Osteocyte (in vitro differentiated cells): ENCODE measurements at places on chromosomes 13 and 19.

DNA sequence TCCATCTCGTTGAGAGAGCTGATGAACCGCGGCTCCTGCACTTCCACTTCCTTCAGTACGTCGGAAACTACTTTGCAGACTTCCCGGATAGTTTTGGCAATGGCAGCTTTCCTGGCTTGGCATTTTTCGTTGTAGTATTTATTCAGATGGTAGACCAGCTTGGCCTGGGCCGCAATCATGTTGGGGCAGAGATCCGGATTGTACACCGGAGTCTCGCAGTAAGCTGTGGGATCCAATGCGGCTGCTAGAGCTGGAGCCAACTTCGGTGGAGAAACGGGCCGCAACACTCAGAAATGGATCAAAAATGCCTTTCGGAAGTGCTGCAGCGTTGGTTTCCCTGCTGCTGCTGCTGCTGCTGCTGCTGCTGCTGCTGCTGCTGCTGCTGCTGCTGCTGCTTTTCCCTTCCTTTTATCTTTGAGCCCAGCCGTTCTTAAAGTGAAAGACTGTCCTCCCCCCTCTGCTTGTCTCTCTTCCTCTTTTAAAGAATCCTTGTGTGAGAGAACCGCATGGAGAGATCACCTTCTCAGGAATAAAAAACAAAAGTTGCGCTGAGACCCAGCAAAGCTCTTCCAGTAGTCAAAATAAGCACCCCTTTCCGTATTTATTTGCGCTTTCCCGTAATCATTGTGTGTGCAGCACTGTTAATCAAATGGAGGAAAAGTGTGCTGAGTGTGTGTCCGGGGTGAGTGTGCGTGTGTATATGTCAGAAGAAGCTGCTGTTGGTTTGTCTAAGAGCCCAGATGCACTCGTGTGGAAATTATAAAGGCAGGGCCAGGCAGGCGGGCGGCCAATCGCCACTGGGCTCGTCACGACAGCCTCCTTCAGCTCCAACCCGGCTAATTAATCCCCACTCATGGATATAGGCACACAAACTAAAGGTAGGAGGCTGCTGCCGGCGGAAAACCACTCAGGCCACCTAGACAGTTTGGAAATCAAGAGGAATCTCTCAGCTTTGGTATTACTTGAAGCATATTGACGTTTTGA, at the start of gene MAB21L1:
TSS of gene MAB21L1 (minus strand) at position 730 of the 984 bp plus-strand sequence. CDS start at position 179, 551 bp downstream.
- H3K27me3 ChIP-seq: peaks cover 58% of the 10 kb centered on the region
- H3K27ac ChIP-seq: peak within 1 kb of the TSS; percentile 96
- DNase-seq: no peak
- peak within 1 kb of the TSS; percentile 96 for H3K4me3 ChIP-seq
- H3K36me3 ChIP-seq: peaks cover 10% of the 10 kb centered on the region

GRCh38 chr13:101149735-101150384, 266.4 kb downstream of the NALCN start:
- no peaks in the 10 kb centered on the region for H3K36me3 ChIP-seq
- H3K4me3 ChIP-seq: no peak overlapping the region
- H3K27ac ChIP-seq: peak overlapping the region; percentile 73
- H3K4me1 ChIP-seq: peaks cover 72% of the 10 kb centered on the region
- DNase-seq: no peak
- H3K27me3 ChIP-seq: no peaks in the 10 kb centered on the region

DNA sequence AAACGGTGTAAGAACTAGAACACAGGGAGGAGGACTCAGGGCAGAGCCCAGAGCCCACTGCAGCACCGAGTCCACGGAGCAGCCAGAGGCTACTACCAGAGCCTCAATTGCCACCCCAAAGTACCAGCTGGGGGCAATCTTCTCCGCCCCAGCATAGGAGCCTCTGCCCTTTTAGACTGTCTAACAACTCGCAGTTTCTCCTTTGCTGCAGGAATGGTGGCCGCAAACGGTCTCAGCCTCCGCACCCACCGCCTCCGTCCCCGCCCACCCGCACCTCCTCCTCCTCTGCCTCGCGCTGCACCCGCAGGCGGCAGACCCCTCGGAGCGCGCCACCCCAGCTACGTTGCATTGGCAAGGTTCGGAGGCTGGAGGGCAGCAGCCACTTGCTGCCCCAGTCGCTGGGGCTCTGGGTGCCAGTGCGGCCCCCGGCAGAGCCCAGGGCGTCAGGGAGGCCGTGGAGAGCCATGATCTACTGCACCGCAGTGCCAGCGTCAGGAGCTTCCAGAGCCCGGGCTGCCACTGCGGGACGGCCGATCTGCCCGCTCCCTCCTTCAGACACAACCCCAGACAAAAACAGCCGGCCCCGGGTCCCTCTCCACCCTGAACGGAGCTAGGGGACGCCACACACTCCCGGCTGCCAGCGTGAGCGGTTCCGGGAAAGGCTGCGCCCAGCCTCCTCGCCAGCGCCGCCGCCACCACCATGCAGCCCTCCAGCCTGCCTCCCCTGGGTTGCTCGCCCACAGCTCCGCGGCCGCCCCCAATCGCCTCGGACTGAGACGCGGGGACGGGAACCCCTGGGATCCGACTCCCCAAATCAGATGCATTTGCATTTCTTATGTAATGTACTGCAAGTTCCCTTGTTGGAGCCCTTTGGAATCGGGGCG, 1.8 kb downstream of the FGF14 start:
- H3K4me3 ChIP-seq: peak overlapping the region; percentile 48
- H3K27ac ChIP-seq: no peak overlapping the region
- no peak for DNase-seq
- peaks cover 69% of the 10 kb centered on the region for H3K27me3 ChIP-seq
- H3K4me1 ChIP-seq: peaks cover 27% of the 10 kb centered on the region
- H3K36me3 ChIP-seq: no peaks in the 10 kb centered on the region

- H3K27ac ChIP-seq: no peak overlapping the region
- no peak for DNase-seq
- H3K36me3 ChIP-seq: no peaks in the 10 kb centered on the region
- no peaks in the 10 kb centered on the region for H3K27me3 ChIP-seq
Observed at GRCh38 chr13:29817604-29818378, 32.6 kb downstream of the UBL3 start.

- DNase-seq: no peak
- peaks cover 34% of the 10 kb centered on the region for H3K4me1 ChIP-seq
Observed at GRCh38 chr13:23504180-23504579, 66.0 kb upstream of the TNFRSF19 start.

- H3K36me3 ChIP-seq: no peaks in the 10 kb centered on the region
- no peaks in the 10 kb centered on the region for H3K4me1 ChIP-seq
- no peak for DNase-seq
- H3K27ac ChIP-seq: no peak overlapping the region
Observed at GRCh38 chr19:52237197-52237596, 32.2 kb upstream of the ZNF766 start.

DNA sequence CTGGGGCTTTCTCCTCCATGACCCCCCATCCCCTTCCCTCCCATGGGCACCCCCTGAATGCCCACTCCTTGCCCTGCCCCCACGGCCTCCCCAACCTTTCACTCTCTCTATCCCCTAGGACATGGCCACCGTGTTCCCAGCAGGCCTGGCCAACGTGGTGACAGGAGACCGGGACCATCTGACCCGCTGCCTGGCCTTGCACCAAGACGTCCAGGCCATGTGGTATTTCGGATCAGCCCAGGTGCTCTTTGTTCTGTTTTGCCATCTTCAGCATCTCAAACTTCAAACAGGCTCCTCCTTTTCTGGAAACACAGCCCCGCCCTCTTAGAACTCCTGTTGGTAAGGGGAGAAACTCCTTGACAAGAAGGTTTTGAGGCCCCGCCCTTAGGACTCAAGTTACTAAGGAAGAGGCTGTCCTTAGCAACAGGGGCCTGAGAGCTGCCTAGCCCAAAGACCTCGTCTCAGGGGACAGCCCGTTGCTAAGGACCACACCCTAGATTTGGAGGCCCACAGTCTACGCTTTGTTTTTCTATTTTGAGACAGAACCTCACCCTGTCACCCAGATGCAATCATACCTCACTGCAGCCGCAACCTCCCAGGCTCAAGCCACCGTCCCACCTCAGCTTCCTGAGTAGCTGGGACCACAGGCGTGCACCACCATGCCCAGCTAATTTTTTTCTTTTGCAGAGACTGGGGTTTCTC, 5.1 kb upstream of the FLT3LG start:
- DNase-seq: peak; percentile 90
- peak overlapping the region; percentile 98 for H3K27ac ChIP-seq
- H3K4me3 ChIP-seq: peak overlapping the region; percentile 47

DNA sequence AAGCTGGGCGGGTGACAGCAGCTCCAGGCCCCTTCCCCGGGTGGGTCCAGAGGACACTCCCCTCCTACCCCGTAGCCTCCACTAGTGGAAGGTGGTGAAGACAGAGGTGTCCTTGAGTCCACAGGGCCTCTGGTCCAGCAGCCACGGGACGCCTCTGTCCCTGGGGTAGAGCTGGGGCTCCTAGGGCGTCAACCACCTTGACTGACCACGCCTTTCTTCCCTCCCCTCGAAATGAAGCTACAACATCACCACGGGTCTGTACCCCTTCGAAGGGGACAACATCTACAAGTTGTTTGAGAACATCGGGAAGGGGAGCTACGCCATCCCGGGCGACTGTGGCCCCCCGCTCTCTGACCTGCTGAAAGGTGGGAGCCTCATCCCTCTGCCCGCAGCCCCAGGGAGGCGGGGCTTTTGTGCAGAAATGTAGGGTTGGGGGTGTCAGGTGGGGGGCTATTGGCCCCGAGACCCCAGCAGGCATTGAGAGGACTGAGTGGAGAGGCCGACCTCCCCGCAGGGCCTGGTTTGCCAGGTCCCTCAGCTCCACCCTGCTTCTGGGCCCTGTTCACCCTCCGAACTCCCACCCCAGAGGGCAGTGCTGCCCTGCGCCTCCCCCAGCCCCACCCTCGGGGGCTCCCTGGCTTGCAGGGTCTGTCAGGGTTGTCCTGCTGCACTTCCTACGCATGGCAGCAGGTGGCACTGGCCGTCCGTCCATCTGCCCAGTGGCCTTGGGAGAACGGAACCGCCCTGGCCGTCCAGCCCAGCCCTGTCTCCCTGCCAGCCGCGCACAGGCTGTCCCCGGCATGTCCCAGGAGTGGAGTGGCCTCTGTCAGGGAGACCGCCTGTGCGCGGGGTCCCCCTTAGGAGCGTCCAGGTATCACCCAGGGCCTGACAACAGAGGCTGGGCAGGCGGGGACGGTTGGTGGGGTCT, 15.7 kb downstream of the STK11 start:
- H3K36me3 ChIP-seq: peaks cover 2% of the 10 kb centered on the region
- no peaks in the 10 kb centered on the region for H3K27me3 ChIP-seq
- peaks cover 11% of the 10 kb centered on the region for H3K4me1 ChIP-seq
- DNase-seq: no peak
- H3K27ac ChIP-seq: no peak overlapping the region

GRCh38 chr19:49272204-49272603, 52.8 kb downstream of the SLC6A16 start:
- H3K4me3 ChIP-seq: no peak overlapping the region
- H3K4me1 ChIP-seq: no peaks in the 10 kb centered on the region
- peaks cover 2% of the 10 kb centered on the region for H3K36me3 ChIP-seq
- peak; percentile 10 for DNase-seq

DNA sequence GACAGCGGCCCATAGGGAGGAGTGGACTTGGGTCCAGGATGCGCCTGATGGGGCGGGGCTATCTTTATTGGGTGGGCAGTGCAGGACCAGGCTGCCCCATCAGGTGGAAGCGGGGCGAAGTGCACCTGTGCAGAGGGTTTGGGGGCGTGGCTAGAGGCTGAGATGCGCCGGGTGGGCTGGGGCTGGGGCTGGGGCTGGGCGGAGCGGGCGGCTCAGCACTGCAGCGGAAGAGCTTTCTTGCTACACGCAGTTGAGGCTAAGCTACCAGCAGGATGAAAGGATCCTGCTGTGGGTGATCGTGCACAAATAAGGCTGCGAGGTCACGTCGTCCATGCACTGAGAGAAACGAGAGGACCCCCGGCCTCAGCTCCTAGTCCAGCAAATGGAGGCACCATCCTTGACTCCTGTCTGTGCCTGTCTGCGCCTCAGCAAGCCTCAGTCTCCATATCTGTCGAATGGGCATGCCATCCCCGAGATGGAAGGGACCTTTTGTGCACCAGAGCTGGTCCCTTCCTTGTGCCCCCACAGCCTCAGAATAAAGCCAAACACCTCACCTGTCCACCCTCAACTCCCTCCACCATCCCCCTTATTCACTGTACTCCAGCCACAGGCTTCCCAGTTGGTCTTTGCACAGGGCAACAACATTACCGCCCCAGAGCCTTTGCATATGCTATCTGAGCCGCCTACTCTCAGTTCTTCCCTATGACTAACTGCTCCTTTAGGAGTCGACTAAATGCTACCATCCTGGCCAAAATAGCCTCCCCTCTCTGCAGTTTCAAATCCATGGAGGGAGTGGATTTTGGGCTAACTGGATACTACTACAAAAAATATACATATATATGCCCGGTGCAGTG, 21.0 kb upstream of the HOMER3 start:
- no peaks in the 10 kb centered on the region for H3K36me3 ChIP-seq
- H3K4me1 ChIP-seq: peaks cover 1% of the 10 kb centered on the region
- peaks cover 12% of the 10 kb centered on the region for H3K27me3 ChIP-seq
- no peak overlapping the region for H3K27ac ChIP-seq

DNA sequence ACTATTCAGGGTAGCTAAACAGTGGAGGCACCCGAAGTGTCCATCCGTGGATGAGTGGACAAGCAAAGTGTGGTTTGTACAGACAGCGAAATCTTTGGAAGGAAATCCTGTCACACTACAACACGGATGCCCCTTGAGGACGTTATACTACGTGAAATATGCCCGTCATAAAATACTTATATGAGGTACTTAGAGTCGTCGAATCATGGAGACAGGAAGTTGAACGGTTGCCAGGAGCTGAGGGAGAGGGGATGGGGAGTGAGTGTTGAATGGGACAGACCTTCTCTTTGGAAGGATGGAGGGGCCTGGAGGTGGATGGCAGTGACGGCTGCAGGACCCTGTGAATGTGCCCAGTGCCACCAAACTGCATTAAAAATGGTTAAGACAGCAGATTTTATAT, 11.6 kb downstream of the ATP4B start:
- no peak overlapping the region for H3K4me3 ChIP-seq
- H3K4me1 ChIP-seq: peaks cover 27% of the 10 kb centered on the region
- peak overlapping the region; percentile 56 for H3K27ac ChIP-seq
- peaks cover 9% of the 10 kb centered on the region for H3K36me3 ChIP-seq
- no peak for DNase-seq

- no peak overlapping the region for H3K4me3 ChIP-seq
- peaks cover 74% of the 10 kb centered on the region for H3K4me1 ChIP-seq
- no peak for DNase-seq
- H3K27me3 ChIP-seq: no peaks in the 10 kb centered on the region
Observed at GRCh38 chr13:105338006-105338405, 1197.5 kb downstream of the EFNB2 start.

- H3K4me1 ChIP-seq: peaks cover 16% of the 10 kb centered on the region
- H3K27me3 ChIP-seq: no peaks in the 10 kb centered on the region
- no peak overlapping the region for H3K4me3 ChIP-seq
- no peaks in the 10 kb centered on the region for H3K36me3 ChIP-seq
- DNase-seq: peak; percentile 91
- H3K27ac ChIP-seq: no peak overlapping the region
Observed at GRCh38 chr19:2636897-2637683, 65.4 kb downstream of the GNG7 start.

DNA sequence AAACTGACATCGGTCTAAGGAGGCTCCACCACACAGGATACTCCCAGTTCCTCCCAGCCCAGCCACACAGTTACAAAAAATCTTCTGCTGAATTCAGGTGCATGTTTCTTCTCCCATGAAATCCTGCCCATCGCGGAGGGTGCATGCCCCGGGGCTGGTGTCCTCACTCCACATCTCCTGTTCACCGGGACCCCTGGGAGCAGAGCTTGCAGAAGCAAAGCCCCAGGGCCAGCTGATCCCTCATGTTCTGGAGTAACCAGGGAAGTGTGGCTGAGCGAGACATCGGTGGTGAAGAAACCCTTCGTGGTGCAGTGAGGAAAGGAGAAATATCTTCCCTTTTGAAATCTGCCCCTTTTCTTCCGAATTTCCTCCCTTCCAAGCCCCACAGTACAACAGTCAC, 904 bp upstream of the SIGLEC9 start:
- H3K27ac ChIP-seq: no peak overlapping the region
- no peak for DNase-seq
- H3K4me3 ChIP-seq: no peak overlapping the region
- H3K27me3 ChIP-seq: no peaks in the 10 kb centered on the region
- peaks cover 4% of the 10 kb centered on the region for H3K4me1 ChIP-seq
